ENCODE measurements at places on chromosomes 2 and 18. TPM values are rescaled to one million over a fixed set of nuclear protein-coding genes. Genes with fewer than 3 reads are reported as not detected.

MTCL1 gene
- 14.9 TPM for total RNA-seq

CLEC4F gene
- 0.12 TPM for total RNA-seq

TMEM17 gene
- total RNA-seq = 2.8 TPM

SERPINB4 gene
- total RNA-seq = not detected

RAD51AP2 gene
- total RNA-seq = 0.06 TPM

- no peak for DNase-seq
Measured at GRCh38 chr2:197121255-197121654, 189.3 kb downstream of the ANKRD44 start.

DNA sequence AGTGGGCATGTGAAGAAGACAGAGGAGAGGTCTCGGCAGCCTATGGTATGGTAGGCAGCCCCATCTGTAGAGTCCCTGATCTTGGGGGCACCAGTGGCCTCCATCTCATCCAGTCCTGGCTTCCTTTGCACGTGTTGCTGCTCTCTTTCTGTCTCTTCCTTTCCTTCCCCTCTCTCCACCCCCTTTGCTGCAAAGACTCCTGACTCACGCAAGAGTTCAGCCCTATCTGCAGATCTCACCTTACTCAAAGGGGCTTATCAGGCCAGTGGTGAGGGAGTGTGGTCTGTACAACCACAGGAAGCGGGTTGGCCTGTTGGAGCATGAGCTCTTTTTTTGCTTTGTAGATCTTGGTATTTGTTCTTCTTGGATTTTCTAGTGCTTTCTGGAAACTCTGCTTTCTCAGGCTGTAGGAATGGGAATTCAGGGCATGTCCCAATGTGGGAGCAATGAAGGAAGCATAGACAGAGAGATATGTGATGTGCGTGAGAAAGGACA lies 14.6 kb upstream of the NT5DC4 start:
- no peak for DNase-seq

DNA sequence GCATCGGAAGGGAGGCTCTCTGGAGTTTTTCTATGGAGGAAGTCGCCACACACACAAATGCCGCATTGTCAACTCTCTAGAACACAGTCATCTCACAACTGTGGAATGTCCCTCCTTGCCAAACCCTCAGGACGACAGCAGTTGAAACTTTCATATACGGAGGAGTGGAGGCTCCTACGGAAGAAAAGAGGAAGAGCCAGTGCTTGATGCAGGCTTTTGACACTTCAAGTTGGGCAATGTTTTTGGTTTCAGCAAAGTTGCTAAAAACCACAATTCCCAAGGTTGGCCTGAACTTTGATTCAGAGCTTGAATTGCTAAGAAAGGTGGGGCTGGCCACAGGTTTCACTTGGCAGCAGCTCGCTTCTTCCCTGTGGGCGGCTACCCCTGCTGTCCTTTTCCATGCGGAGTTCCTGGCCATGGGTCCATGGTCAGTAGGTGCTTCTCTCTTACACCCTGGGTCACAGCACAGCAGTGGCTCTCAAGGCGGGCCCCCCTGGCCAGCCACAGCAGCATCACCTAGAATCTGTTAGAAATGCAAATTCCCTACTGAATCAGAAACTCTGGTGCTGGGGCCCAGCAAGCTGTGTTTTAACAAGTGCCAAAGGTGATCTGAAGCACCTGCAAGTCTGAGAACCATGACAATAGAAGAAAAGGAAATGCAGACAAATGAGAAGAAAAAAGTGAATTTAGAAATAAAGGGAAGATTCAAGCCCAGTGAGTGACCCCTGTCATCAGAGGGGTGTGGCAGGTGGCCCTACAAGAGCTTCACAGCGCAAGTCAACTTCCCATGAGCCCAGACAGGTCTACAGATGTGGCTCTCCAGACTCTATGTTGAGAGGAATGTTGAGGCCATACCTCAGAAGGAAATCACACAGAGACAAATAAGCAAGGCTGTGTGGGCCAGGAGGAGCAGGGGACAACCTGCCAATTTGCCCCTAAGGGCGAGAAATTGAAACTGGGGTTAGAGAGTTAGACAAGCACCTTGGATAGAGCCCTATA lies 856.4 kb downstream of the RNF144A start:
- DNase-seq = no peak

GRCh38 chr2:171985076-171985475 lies 14.7 kb upstream of the METAP1D start:
- no peak for DNase-seq

DNA sequence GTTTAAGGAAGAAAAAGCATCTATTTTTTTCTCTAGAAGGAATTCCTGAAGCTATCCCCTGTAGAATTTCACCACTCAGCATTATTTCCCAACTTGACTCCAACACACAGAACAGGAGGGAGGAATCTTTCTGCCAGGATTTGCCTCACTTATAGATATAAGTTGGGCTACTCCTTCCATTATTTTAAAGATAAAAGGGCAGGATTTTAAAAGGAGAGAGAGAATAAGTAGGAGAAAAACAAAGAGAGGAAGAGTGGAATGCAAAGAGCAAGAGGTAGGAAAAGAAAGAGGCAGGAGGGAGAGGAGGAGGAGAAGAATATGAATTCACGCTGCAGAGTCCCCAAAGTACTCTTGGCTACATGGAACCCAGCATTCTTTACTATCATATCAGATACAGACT lies 182.5 kb downstream of the TCF4 start:
- no peak for DNase-seq

GRCh38 chr2:85524336-85524908 lies 14.5 kb upstream of the MAT2A start:
- no peak for DNase-seq

DNA sequence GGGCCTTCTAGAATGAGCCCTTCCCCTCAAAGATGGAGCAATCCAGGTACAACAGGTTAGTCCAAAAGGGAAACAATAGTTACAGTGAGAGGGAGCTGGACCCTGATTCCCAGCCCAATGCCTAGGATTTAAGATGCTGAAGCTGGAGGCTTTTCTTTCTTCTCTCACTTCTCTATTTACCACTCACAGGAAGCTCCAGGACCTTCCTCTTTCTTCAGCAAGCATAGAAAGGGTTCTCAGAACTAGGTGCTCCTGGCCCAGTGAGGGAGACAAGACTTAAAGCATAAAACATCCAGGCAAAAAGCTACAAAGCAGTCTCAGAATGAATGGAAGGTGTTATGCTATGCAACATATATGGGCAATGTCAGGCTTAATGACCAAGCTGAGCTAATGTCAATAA lies 279.0 kb downstream of the SRBD1 start:
- DNase-seq = no peak

DNA sequence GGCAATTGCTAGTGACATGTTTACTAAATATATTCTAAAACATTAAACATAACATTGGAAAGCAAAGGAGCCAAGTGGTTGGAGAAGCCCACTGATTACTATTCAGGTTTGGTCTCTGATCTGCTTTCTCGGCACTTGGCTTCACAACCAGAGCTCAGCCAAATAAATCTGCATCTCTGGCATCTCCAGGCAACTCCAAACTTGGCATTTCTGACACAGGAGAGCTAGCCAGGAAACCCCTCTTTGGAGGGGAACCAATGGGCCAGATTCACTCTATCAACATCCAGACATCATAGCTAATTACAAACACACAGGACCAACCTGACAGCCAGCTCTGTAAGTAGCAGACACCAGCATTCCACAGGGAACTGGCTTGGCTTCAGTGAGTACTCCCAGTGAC lies 150.3 kb upstream of the ETAA1 start:
- DNase-seq = no peak

GRCh38 chr18:79947054-79947755 lies 4.2 kb downstream of the SLC66A2 start:
- no peak for DNase-seq

GRCh38 chr18:24914171-24914525 lies 437.8 kb downstream of the ZNF521 start:
- DNase-seq = no peak

DNA sequence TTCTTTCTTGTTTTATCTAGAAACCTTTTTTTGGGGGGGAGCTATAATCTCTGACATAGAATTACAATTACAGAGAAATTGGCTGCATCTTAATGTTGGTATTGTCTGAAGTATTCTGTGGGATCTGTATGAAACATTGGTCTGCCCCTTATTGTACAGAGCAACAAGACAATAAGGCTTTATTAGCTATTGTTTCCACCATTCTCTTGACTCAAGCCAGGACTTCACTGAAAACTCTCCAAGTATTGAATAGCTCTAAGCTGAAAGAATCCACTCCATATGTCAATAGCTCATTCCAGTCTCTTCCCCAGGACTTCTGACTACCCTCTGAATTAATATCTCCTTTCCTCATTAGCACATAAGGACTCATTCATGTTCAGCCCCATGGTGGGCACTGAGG lies 77.8 kb downstream of the RHBDD1 start:
- DNase-seq = no peak

DNA sequence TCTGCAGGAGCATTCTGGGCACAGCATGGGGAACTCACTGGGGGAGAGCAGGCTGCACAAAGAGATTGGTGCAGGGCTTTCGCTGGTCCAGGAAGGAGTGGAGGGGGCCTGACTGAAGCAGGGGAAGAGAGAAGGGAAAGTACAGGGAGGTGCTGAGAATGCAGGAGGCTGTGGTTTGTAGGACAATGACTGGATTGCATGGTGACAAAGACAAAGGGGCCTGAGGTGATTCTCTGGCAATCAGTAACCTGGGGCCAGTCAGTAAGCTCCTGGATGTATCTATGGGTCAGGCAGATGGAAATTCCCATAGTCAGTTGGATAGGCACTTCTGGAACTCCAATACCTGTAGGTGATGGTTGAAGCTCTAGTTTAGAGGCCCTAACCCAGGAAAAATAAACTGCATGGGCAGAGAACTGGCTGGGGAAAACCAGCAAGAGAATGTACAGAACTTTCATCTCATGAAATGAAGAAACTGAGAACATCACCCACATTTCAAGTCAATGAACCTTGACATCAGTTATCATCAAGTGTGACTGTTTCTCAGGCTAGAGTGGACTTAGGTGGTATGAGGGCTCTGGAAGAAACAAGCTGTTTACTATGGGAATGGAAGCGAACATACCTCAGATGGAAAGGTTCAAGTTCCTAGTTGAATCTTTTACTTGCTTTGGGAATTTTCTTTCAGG lies 193.2 kb downstream of the TPGS2 start:
- DNase-seq = no peak

DNA sequence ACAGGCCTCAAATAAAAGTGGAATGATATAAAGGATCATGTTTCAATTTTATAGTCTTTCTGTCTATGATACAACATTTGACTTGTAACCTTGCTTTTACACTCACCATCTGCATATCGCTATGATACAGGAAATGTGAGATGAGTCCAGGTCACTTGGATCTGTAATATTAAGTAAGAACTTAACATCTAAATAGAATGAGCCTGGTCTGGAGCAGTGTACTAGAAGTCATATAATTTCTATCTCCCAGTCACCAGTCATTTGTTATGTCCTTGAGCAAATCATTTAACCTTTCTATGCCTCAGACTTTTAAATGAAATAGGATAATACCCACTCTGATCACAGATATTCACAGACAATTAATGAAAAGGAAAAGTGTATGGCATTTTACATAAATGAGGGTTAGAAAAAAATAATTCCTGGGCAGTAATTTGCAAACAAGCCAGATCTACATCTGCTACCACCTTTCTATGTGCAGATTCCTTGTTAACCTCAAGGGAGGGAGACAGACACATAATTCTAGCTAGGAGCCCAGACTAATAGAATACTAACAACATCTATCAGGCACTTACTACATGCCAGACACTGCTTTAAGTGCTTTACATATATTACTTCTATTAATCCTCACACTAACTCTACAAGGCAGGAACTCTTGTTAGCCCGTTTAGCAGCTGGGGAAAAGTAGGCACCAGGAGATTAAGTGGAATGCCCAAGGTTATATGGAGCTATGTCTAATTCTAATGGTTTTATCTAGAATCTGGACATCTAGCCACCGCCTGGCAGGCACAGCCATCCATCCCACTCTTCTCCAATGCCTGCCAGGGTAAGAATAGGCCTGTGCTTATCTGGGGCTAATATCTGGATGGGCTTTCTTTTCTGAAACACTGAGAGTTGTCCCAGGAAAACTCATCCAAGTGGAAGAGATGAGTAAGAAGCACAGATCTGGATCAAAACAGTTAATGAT lies 313.6 kb upstream of the CDH20 start:
- no peak for DNase-seq

DNA sequence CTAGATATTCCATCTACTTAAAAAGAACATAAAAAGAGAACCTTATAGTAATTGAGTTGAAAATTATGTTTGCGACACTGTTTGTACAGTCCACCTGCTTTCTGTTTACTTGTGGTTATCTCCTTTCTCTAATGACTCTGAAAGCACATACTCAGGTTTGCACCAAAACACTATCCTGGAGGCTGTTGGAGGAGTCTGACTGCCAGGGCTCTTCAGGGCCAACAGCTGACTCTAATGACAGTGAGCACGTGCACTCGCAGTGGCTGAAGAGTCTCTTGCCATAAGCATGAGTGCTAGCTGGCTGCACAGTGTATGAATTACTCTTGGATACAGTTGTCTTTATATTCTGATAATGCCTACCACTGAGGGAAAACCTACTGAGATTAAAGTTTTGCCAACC lies 16.7 kb upstream of the GLS start:
- DNase-seq = no peak

Measured in pancreas (tissue), 10 donors.